Amygdala (tissue), 56 donors: ENCODE measurements at places on chromosomes 4 and X.

GRCh38 chr4:169030562-169030982, 20.5 kb upstream of the CBR4 start:
- DNase-seq = no peak

DNA sequence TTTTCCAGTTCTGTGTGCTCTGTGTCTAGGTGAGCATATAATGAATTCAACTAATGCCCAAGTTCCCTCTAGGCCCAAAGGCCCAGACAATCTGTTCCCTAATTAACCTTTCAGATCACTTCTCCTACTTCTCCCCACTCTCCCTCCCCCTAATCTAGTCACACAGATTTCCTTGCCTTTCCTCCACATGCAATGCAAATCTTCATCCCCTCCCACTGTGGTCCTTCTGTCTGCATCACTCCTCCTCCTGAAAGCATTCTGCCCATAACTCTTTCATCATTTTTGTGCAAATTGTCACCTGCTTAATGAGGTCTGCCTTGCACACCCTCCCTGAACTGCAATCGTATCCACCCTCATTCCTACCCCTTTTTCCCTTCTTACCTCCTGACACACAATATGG, 346.6 kb downstream of the FBXO8 start:
- no peak for DNase-seq

- no peak for DNase-seq
Observed at GRCh38 chr4:174475528-174475927, 46.8 kb downstream of the HPGD start.

GRCh38 chr4:108849611-108850168, 86.8 kb upstream of the ETNPPL start:
- no peak for DNase-seq

DNA sequence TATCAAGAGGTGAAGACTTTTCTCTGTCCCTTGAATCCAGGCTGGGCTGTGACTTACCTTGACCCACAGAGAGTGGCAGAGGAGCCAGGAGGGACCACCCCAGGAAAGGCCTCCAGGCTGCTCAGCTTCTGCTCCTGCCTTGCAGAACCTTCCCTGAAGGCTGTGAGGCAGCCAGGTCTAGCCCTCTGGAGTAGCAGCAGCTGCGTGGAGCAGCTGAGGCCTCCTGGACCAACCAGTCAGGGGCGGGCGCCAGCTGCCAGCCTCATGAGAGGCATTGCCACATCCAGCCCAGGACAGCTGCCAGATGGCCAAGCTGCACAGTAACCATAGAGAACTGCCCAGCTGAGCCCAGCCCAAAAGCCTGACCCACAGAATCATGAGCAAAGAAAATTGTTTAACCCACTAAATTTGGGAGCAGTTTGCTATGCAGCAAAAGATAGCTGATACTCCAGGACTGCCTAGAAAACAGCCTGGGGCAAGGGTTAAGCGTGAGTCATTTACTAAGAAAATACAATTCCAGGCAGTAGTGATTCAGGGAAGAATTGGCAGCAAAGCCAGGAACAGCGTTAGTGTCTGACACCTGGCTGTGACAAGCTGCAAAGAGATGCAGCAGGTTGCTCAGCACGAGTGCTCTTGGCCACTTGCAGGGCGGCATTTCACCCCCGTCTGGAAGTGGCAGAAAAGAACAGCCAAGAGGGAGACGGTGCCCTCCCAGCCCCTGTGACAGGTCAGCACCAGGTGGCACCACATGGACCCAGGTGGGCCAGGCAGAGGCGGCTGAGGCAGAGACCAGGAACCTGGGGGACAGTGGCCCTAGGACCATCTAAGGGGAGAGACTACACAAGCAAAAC, 14.7 kb upstream of the PDE6B start:
- DNase-seq = peak; percentile 10
